Activated CD8-positive, alpha-beta memory T cell treated with anti-CD3 and anti-CD28 coated beads for 36 hours (primary cell): ENCODE measurements at places on chromosomes 4 and X. TPM values are rescaled to one million over a fixed set of nuclear protein-coding genes. Genes with fewer than 3 reads are reported as not detected.

Gene GRID2
- total RNA-seq = not detected

Gene MAD2L1
- total RNA-seq = 89.2 TPM

Gene PAGE4
- total RNA-seq = not detected

Gene C4orf36
- total RNA-seq = 0.44 TPM

Gene FGFBP1
- total RNA-seq = not detected

Gene COL25A1
- total RNA-seq = not detected

Gene TAF7L
- total RNA-seq = not detected

Gene XIAP
- 36.7 TPM for total RNA-seq

Gene TEX11
- total RNA-seq = not detected

Gene PABPC4L
- total RNA-seq = not detected

Gene SRPX2
- not detected for total RNA-seq

Gene SMARCAD1
- 36.0 TPM for total RNA-seq

Gene STPG2
- not detected for total RNA-seq

Gene FAM156A
- 25.7 TPM for total RNA-seq

Gene AWAT1
- not detected for total RNA-seq

Gene PABPC1L2A
- not detected for total RNA-seq

Gene OTC
- not detected for total RNA-seq

Gene ITIH6
- not detected for total RNA-seq

Gene ALAS2
- total RNA-seq = not detected

Gene OTUD6A
- total RNA-seq = not detected

Gene TMPRSS11A
- total RNA-seq = not detected

Gene ZNF630
- total RNA-seq = 2.0 TPM

Gene SFRP2
- not detected for total RNA-seq

Gene AP1S2
- total RNA-seq = 35.2 TPM

Gene SLC4A4
- 1.2 TPM for total RNA-seq

Gene PFKFB1
- total RNA-seq = 0.63 TPM

Gene NEUROG2
- total RNA-seq = not detected

Gene SCD5
- 7.1 TPM for total RNA-seq

Gene NUDT11
- total RNA-seq = 1.9 TPM

Gene PNMA3
- 0.80 TPM for total RNA-seq

Gene SCOC
- 43.1 TPM for total RNA-seq
